ENCODE measurements at places on chromosomes 16 and 17.

- peak; percentile 16 for DNase-seq
These were observed 11.7 kb upstream of the CNTNAP4 start for GRCh38 chr16:76265434-76266045.

DNA sequence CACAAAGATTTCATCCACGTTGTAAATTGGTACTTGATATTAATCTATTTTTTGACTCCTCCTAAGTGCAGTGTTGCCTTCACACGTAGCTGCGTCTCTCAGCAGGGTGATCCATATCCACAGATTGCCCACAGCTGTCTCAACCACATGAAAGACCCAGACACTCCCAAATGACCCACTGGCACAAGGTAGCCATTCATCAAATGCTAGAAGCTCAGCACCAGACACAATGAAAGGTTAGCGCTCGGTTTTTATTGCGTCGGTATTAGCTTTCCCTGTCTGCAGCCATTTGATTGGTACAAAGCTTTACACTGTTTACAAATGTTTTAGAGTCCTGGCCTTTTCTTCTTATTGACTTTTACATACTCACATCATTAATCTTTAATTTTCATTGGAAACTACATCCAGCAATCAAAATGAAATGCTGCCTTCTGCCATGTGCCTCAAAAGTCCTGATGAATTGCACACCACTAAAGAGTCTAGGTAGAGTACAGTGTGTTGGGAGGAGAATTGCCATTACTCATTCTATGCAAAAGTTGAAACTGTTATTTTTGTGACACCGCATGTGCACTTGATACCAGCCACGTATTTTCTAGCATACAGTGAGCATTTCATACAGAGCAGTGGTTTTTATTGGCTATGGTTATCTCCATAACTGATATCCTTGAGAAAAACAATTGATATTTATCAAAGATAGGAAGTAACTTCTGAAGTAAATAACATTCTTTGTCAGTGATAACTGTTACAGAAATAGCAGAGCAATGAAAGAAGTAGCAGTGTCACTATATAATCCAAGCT is 127.3 kb upstream of the NUDT7 start:
- DNase-seq = peak; percentile 9

GRCh38 chr17:30519166-30519565 is 42.0 kb downstream of the GOSR1 start:
- no peak for DNase-seq

GRCh38 chr17:77555741-77556291 is 402.7 kb upstream of the TNRC6C start:
- DNase-seq = peak; percentile 9

DNA sequence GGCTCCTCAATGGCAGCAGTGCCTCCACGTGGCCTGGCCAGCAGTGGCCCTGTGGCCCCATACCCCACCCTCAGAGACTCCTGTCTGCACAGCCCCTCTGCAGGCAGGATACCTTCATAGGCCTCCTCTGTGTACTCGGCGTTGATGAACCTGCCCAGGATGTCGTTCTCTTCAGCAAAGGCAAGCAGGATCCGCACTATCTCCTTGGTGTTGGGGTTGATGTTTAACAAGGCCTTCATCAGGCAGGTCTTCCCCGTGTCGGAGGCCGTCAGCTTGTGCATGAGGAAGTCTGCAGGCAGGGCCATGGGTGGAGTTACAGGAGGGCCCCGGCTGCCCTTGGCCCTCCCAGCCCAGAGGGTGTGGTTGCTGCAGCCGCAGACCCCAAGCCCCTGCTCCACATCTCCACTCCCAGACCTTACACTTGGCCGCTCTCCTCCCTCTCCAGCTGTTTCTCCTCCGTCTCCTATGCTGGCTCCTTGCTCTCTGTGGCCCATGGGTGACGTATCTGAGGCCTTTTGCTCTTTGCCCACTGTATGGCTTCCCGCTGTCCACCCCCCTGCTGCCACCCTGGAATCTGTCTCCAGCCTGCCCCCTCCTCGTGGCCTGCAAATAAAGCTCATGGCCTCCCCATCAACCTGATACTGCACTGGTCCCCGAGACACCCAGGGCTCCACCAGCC is 15.1 kb downstream of the TRPV3 start:
- DNase-seq = no peak

DNA sequence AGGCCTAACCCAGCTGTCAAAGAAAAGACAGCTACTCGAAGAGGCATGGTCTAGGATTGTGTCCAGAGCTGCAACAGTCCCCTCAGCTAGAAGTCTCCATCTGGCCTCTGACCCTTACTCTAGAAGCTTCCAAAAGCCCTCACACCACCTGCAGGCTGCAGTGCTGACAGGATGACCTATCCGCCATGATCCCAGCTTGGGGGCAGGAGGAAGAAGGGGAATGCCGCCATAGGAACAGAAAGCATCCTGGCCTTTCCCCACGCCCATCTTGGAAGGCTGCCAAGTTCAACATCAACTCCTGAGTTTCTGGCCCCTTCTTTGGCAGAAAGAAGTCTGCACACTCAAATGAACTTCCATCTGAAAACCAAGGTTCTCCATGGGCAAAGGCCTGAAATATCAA is 3.1 kb upstream of the KRT36 start:
- DNase-seq = peak; percentile 58

GRCh38 chr16:15777533-15778203 is 79.2 kb downstream of the MYH11 start:
- DNase-seq = peak; percentile 49

GRCh38 chr17:2054512-2055291 is at the start of gene HIC1:
Gene HIC1 (plus strand): TSS chr17:2055103. CDS start chr17:2056691, 1,588 bp downstream.
- peak; percentile 80 for DNase-seq

DNA sequence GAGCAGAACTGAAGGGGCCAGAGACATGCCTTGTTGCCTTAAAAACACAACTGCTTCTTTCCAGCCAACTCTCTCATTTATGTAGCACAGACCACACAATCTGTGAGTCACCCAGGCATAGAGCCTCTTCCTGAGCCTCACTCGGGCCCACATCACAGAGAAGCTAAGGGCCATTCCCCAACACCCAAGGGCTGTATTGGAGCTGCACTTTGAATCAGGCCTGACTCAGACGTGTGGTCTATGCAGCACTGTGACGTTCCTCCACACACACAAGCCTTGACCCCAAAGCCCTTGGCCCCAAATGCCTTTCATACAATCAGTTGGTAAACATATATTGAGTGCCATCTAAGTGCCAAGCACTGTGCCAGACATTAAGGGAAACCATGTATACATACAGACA is 308.9 kb upstream of the DYNLRB2 start:
- DNase-seq = peak; percentile 90

DNA sequence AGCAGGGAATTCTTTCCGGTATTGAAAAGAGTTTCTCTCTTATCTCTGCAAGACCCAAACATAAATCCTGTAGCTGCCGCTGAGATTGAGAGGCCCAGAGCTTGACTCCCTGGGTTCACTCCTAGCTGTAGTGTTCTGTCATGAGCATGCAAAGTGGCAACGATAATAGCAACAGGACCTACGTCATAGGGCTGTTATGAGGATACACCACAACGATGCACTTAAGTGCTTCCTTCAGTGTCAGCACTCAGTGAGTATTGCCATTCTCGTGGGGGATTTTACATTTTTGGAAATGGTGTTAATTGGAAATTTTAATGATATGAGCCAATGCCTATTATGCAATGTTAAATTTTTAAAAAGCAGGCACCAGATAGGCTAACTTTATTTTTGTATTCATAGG is 199.8 kb downstream of the CYLD start:
- no peak for DNase-seq

GRCh38 chr16:76207270-76207669 is 69.9 kb upstream of the CNTNAP4 start:
- no peak for DNase-seq

DNA sequence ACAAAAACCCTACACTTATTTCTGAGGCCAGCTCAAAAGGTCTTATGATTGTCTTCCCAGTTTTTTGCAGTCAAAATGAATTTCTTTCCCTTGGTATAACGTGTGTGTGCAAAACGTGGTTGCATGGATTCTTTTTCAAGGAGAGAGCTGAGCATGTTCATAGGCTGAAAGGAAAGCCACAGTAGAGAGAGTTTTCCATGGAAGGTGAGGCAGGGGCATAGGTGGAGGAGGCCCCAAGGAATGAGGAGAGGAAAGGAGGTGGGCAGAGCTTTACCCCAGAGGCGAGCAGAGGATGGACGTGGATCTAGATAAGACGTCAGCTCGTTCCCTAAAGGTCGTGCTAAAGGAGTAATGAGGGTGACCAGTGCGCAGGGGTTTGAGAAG is 22.8 kb downstream of the TRPV2 start:
- no peak for DNase-seq

GRCh38 chr17:49508061-49508865 is 13.2 kb downstream of the NGFR start:
- no peak for DNase-seq

- no peak for DNase-seq
These were observed 53.0 kb upstream of the GAS7 start for GRCh38 chr17:10251212-10251948.

GRCh38 chr17:1906662-1907101 is 76.9 kb downstream of the RPA1 start:
- no peak for DNase-seq

GRCh38 chr17:83099570-83100181 is 20.3 kb downstream of the METRNL start:
- DNase-seq = peak; percentile 69

DNA sequence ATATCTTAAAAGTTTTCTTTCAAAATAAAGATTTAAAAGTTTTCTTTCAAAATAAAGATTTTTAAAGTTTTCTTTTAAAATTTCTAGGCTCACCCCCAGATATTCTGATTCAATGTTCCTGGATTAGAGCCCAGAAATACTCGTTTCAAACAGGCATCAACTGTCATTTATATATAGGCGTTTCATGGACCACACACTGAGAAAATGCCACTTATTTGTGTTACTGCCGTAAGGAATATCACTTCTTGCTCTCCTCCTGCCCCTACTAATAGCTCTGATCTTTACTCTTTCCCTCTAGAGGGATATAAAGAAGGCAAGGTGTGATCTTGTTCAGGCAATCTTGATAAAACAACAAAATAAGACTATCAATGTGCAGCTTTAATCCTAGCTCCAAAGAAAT is 1324.1 kb downstream of the CDH8 start:
- DNase-seq = no peak

DNA sequence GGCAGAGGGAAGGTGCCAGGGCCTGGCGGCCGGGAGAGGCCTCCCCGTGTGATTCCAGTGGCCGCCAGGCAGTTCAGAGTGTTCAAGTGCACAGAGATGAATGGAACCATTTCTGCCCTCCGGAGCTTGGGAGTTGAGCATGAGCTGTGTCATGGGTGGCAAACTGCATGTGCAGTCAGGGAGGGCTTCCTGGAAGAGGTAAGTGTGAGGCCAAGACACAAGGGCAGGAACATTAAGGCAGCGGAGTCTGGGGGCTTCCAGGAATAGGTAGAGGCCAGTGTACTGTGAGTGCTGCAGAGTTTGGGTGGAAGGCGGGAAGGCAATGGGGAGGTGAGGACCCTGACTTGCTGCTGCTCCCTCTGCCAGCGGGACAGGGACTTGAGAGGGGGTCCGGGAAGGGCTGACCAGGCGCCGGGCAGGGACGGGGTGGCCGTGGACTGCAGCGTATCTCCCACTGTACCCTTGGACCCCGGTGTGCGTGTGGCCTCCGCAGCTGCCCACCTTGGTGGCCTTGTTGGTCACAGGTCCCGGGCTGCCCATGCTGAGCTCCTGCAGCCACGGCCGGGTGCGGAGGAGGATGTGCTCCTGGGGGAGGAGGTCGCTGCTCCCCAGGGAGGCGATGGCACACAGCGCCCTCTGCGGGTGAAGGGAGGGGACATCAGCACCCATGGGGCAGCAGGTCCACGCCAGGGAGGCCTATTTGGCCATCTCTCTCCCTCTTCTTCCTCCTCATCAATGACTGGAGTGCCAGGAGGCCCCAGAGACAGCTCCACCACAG is 7.5 kb upstream of the CEP131 start:
- DNase-seq = no peak

- DNase-seq = no peak
These were observed 23.9 kb downstream of the UNK start for GRCh38 chr17:75808549-75808904.

DNA sequence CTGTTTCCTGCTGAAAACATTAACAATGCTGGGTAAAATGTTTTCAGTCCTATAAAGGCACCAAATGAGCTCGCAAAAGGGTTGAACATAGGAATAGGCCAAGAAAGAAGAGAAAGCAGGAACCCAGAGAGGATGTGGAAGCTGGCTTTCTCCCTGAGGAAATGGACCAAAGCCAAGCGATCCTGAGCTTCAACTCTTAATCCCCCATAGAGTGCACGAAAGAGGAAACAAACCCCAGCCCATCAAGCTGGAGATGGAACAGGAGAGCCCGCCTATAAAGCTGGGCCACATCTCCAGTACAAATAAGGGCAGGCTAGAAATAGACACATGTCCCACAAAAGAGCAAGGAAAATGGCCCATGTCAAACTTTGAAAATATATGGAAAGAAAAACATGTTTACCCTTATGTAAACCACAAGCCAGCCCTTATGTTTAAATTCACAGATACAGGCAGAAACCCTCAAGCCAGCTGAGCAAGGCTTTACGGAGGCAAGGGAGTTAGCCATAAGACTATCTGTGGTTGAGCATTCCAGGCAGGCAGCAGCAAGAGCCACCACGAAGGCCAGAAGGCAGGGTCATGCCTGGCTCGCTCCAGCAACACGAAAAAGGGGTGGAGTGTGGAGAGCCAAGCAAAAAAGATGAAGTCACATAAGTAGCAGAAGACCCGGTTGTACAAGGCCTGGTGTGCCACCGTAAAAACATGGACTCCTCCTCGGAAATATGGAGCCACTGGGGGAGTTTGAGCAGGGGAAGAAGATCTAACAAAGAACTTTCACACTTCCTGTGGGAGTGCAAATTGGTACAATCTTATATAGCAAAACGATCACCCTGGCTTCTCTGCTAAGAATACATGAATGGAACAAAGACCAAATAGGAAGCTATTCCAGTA is 27.8 kb downstream of the COPRS start:
- peak; percentile 13 for DNase-seq

DNA sequence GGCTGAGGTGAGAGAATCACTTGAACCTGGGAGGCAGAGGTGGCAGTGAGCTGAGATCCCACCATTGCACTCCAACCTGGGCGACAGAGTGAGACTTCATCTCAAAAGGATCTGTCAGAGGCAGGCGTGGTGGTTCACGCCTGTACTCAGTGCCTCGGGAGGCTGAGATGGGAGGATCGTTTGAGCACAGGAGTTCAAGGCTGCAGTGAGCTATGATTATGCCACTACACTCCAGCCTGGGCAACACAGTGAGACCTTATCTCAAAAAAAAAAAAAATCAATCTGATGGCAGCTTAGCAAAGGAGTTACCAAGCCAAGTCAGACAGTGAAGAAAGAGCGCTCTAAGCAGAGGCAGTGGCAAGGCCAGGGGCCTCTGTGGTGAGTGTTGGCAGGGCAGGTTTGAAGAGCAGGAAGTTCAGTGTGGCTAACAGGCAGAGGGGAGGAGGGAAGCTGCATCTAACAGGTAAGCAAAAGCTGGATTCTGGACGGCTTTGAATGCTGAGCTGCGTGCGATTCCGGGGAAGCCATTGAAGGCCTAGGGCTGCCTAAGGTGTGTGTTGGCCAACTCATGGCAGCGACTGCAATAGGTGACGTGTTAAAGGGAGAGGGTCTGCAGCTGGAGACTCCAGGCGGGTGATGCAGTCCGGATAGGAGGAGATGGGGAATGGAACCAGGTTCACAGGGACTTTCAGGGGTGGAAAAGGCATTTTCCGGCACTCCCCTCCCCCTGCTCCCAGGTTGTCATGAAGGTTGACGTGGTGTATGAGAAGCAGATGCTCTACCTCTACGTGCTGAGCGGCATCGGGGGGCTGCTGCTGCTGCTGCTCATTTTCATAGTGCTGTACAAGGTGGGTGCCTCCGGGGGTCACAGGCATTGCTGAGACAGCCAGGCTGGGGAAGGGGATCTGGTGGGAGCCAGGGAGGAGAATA is 7.0 kb downstream of the ZNF768 start:
- no peak for DNase-seq

All from astrocyte of the spinal cord (primary cell).